OCI-LY7 (cell line): ENCODE measurements at places on chromosomes 3 and 15.

DNA sequence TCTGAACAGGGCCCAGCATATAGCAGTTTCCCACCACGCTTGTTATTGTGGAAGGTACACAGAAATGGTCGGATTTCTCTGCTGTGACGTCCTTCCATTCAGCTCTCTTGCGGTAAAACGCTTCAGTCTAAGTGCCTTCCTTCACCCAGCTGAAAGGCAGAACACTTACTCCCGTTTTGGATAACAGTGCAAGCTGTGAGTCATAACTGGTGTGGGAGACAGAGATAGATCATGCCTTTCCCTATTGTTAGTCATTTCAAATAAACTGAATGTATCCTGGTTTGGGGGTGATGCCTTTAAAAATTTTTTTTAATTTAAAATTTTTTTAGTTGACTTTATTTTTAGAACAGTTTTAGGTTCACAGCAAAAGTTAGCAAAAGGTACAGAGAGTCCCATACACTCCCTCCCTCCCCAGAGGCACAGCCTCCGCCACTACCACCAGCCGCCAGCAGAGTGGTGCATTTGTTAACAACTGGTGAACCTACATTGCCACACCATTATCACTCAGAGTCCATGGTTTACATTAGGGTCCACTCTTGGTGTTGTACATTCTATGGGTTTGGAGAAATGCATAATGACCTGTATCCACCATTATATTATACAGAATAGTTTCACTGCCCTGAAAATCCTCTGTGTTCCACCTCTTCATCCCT is 94.9 kb upstream of the NSMCE3 start:
- DNase-seq = no peak

- no peak for DNase-seq
Measured at GRCh38 chr3:11948866-11949265, 55.3 kb upstream of the SYN2 start.

- peak; percentile 78 for DNase-seq
Measured at GRCh38 chr3:123642182-123642956, 57.5 kb upstream of the HACD2 start.

- no peak for DNase-seq
Measured at GRCh38 chr15:60394689-60395097, 3.1 kb downstream of the ANXA2 start.

DNA sequence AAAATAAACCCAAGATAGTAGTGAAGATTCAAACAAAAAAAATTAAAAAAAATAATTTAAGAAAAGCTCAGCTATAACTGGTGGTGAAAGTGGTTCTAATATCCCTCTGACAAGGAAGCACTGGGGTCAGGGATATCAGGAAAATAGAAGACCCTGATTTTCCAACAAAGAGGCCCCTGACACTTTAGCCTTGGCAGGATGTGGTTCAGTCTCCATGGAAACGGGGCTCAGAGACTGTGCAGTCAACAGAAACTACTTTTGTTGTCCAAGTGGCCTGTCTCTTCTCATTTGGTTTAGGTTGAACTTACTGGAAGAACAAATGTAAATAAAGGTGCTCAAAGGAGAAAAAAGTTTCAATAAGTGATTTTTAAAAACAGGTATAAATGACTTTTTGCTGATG is 27.2 kb downstream of the INTS14 start:
- peak; percentile 78 for DNase-seq
